ENCODE measurements at places on chromosomes 13 and 19.

DNA sequence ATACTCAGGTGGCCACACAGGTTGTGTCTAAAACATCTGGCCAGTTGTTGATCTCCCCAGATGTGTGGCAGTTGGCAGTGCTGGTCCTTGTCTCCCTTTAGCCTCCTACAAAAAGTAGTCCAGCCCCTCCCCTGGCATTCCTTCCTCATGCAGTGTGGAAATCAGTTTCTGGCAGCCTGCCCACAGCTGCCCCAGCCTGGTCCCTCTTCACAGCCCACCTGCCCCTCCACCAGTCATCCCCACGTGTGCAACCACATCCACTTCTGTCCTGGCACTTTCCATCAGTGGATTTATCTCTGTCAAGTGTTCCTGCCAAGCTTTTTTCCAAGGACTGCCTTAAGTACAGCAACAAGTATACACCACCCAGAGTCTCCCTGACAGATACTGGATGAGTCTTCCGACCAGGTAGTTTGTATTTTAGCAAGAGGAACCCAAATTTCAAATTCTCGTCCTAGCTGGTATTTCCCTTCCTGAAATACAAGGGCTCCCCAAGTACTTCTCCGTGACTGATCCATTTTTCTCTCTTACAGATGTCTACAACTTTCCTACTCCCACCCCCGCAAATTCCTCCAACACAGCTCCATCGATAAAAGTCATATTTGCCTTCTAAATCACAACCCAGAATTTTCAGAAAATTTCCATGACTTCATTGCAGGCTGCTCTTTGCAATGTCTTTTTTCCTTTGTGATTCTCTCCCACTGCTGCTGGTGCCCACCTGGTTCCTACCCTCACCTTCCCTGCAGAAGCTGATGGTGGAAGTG lies 313.5 kb downstream of the FOXO1 start:
- no peak for DNase-seq

GRCh38 chr19:19077103-19077502 lies 13.3 kb downstream of the SLC25A42 start:
- DNase-seq = no peak

DNA sequence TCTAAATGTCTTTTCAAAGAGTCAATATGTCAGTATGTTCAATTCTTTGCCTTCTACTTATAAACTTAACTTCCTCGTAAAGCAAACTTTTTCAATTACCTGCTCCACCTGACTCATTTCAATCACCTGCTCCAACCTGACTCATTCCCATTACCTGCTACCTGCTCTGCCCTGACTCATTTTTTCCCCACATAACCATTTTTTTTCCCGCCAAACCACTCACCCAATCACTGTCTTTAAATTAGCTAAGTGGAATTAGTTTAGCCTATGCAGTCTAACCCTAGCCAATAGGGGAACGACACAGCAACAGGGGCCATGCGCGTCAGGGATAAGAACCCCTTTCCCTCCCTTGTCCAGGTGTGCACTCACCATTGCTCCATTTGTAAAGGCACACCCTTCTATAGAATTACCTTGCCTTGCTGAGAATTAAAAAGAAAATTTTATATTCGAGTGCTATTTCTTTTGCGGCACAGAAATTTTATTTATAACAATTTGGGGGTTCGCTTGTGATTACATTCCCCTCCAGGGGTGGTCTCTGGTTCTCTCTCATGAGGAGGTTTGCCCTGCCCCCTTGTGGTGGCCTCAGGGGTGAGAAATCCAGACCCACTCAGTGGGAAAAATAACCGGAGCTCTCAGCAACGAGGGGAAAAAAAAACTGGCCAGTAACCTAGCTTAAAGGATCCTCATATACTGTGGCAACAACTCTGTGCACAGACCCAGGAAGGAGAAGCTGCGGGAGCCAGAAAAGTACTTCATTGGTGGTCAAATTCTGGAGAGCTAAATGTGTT lies 193.1 kb downstream of the ZNF486 start:
- DNase-seq = no peak

GRCh38 chr13:44668688-44669087 lies 92.6 kb upstream of the TSC22D1 start:
- no peak for DNase-seq

DNA sequence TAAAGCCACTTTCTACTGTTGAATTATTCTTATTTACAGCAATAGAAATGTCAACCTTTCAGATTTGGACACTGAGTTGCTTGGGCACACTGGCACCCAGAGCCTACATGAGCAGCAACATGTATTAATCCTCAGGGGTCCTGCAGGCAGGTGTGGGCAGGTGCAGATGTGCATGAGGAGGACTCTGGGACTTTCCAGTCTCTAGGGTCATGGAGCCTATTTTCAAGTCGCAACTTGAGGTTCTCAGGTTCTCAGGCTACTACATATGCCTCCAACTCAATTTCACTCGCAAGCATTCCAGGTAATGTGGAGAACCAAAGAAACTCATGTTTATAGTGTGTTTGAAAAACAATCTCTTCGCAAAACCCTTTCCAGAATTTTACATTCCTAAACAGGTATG lies 73.2 kb downstream of the STARD13 start:
- DNase-seq = no peak

GRCh38 chr13:20495087-20496023 lies 30.3 kb downstream of the CRYL1 start:
- DNase-seq = no peak

- DNase-seq = no peak
Measured at GRCh38 chr13:113135281-113135760, 12.7 kb downstream of the F10 start.

- no peak for DNase-seq
Measured at GRCh38 chr19:40650749-40651305, 39.6 kb downstream of the NUMBL start.

- DNase-seq = no peak
Measured at GRCh38 chr13:101967781-101968180, 434.1 kb downstream of the FGF14 start.

DNA sequence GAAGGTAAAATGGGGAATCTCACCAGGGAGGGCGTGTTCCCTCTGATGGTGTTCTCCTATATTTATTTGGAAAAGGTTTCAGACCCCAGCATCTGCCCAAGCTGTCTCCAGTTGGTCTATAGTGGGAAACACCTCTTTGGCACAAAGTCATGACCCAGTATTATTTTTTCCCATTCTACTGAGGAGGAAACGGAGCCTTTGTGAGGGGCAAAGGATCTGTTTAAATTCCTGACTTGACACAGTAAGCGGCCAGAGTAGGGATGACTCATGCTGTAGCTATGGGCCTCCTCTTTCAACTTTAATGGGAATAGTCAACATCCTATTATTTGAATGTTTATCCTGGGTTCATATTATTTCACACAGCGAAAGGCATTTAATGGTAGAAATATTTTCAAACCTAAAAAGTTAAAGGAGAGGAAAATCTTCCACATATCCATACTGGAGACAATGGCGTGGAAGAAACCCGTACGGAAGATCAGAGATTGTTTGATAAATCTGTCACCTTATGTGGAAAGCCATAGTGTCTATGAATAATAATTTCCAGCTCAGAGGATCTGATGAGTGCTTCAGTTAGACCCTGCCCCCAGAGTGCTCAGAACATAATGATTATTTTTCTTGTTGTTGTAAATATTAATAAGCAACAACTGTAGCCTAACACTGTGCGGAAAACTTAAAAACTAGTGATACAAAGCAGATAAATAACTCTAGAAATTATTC lies 126.0 kb downstream of the FOXO1 start:
- DNase-seq = no peak

DNA sequence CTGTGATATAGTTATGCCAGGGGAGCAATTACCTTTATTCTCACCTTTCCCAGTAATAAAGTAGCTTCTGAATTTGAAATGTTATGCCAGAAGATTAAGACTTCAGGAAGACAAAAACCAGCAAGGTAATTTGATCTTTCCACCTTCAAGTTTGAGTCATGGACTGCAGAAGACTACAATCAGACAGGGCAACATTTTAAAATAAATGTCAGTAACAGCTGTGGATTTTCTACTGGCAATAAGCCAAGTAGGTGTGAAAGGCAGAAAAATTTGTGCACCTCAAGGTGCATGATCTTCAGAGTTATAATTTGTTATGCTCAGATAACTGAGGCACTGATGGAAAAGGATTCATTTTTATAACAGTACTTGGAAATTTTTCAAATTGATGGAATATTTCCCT lies 54.9 kb downstream of the SLITRK1 start:
- no peak for DNase-seq

- no peak for DNase-seq
Measured at GRCh38 chr13:73035660-73036059, 23.1 kb upstream of the KLF5 start.

- no peak for DNase-seq
Measured at GRCh38 chr19:47644199-47644598, 35.3 kb downstream of the BICRA start.

GRCh38 chr19:1933244-1933643 lies 7.7 kb upstream of the CSNK1G2 start:
- no peak for DNase-seq

GRCh38 chr13:34571716-34572115 lies 370.4 kb upstream of the NBEA start:
- DNase-seq = no peak

DNA sequence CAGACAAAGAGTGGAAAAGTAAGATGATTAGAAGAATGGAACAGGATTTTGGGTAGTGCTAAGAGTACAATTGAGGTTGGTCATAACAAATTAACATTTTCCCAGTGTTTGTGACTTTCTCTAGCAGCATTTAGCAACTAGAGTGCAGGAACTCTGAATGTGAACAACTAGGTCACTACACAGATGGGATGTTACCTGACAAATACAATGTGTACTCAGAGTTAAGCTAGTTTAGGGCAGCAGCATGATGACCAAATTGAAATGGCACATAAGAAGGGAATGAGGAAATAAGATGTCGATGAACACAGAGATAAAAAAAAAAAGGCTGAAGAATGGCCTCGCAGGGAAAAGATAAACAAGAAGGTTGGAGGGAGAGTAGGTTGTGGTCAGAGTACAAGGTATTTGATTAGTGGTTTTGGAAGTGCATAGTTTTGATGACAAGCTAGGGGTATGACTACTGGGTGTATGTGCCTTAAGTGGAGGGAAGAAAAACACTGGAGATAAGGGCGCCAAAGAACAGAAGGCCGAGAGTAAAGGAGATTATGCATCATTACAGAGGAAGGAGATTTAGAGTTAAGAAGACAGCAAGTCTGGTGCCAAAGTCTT lies 381.1 kb downstream of the FGF14 start:
- no peak for DNase-seq

DNA sequence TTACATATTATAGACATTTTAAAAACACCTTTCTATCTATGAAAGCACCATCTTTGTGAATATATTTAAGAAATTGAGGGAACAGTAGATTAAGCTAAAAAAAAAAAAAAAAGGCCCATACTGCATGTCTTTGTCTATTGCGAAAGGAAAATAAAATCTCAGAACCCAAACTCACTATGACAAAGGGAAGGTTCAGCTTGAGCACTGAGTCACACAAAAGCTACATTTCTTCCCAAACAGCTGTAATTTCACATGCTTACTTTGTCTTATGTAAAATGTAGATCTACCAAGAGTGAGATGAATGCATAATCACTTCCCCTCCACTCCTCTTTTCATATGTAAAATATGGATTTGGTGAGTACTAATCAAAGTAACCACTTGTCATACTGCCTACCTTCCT lies 640.1 kb upstream of the KLF12 start:
- DNase-seq = no peak

- no peak for DNase-seq
Measured at GRCh38 chr13:98927951-98928927, 49.6 kb downstream of the DOCK9 start.

- no peak for DNase-seq
Measured at GRCh38 chr13:38980750-38981078, 9.9 kb downstream of the STOML3 start.

DNA sequence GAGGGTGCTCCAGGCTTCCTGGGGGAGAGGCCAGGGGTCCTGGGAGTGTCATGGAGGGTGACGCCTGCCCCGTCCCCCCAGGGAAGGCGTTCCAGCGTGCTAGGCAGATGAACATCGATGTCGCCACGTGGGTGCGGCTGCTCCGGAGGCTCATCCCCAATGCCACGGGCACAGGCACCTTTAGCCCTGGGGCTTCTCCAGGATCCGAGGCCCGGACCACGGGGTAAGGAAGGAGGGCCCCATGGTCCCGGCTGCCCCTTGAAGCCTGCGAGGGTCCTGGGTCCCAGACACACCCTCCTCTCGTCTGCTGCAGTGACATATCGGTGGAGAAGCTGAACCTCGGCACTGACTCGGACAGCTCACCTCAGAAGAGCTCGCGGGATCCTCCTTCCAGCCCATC lies 11.4 kb downstream of the PTGER1 start:
- DNase-seq = no peak

GRCh38 chr19:6632002-6632621 lies 37.8 kb downstream of the TNFSF14 start:
- no peak for DNase-seq

GRCh38 chr13:86020351-86021002 lies 221.3 kb upstream of the SLITRK6 start:
- no peak for DNase-seq

GRCh38 chr13:22017226-22017625 lies 346.4 kb downstream of the FGF9 start:
- no peak for DNase-seq

- DNase-seq = no peak
Measured at GRCh38 chr13:31880851-31881494, 141.6 kb downstream of the RXFP2 start.

DNA sequence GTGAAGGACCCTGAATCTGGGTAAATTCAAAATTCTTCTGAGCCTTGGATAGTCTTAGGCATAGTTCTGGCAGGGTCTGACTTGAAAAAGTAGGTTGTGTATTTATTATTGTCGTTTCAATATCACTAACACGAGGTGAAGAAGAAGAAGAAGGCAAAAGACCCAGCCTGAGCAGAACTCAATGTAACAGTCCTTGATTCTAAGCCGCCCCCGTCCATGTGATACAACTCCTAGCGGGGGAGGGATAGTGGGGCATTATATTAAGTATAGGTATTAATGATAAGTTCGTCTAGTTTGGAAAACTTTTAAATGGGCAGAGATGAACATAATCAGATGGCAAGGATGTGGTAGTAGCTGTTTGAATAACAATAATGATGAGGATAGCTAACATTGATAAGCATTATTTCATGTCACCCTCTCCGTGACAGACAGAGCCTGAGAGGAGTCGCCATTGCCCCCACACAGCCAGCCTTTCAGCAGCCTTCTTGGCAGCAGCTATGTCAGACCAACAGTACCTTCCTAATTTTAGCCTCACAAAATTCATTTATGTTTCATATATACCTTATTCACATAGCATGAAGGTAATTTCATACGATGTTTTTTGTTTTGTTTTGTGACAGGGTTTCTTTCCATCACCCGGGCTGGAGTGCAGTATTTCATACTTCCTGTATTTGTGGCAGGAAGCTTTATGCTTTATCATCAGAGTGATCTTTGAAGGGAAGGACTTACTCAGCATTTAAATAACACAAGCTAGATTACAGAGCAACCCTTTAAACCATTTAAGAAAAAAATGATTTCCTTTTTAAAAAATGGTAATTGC lies 64.4 kb upstream of the NPAS1 start:
- DNase-seq = no peak

Measured in NCI-H187 treated with DMSO at 0.1 percent for 48 hours (cell line).